ENCODE measurements at places on chromosomes 7 and 10.
A peak's percentile ranks its signal among the peaks of the same experiment; 100 is the strongest.

GRCh38 chr7:137074391-137075030, 206.1 kb downstream of the CHRM2 start:
- no peak for DNase-seq

DNA sequence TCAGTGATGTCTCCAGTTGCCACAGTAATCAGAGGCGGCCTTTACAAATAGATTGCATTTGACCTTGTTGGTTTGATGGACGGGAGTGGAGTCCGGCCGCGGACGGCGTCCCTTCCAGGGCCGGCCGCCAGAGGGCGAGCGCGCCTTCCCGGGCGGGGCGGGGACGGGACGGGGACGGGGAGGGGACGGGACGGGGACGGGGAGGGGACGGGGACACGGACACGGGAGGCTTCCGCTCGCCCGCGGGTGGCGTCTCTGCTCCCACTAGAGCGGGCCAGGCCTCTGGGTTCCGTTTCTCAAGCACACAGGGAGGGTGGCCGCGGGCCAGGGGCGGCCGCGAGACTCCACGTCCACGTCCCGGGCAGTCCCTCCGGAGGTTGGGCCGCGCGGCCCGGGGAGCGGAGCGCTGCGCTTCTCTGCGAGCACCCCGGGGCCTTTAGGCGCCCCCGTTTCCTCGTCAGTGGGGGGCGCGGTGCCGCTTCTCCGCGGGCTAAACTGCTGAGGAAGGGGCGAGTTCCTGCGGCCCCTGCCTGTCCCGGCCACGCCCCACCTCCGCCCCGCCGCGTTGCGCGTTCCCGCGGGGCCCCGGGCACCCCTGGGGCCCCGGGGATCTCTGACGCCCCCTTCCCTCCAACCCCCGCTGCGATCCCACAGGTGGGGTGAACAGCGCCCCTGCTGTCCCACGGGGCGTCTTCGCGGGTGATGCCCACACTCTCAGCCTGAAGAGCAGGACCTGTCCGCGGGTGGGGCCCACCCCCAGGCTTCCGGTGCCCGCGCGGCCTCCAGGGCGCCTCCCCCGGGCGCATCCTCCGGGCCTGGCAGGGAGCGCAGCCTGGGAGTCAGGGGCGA, 84.2 kb upstream of the MKI67 start:
- DNase-seq: no peak

- DNase-seq: peak; percentile 81
These were observed 25.8 kb downstream of the ACTA2 start for GRCh38 chr10:88926566-88927415.

DNA sequence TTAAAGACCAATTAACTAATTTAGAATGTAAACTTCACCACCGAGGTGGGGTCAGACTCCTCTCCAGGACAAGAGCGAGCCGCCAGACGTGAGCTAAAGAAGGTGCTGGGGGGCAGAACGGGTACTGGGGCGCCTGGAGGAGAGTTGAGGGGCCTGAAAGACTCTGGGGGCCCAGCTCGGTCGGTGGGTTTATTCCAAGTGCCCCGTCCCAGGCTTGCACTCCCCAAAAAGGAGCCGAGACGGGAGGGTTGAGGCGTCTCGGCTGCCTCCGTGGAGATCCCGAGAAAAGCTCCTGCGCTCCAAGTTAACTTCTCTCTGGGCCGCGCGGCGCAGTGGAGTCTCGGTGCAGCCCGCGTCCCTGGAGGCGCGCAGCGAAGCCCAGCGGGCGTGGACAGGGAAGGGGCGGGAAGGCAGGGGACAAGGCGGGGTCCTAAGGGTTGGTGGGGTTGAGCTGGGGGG, 553.3 kb downstream of the TFEC start:
- DNase-seq: no peak

DNA sequence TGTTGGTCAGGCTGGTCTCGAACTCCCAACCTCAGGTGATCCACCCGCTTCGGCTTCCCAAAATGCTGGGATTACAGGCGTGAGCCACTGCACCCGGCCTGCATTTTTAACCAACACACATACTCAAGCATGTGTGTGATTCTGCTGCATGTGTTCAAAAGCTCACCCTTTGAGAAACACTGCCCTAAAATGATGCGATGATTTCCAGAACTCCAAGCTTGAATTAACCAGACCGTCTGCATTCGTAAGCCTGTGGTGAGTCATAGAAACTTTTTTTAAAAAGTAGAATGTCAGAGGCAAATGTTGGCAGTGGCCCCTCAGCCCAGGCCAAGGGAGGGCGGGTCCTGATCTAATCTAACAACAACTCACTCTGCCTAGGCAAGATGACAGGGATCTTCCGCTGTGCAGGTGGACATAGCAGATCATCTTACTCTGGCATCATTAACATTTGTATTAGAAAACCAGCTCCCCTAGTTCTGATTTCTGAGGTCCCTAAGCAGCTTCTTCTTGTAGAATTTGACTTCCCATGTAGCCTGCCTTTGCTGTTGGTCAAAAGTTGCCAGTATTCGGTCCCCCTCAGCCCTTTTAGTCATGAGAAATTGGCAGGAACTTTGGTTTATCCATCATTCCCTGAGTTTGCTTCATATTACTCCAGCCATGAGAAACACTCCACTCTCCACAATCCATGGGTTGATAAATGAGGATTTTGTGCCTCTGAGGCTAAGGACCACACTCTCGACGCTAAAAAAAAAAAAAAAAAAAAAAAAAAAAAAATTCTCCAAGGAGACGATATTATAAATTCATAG, 190.4 kb downstream of the SKIDA1 start:
- DNase-seq: no peak

DNA sequence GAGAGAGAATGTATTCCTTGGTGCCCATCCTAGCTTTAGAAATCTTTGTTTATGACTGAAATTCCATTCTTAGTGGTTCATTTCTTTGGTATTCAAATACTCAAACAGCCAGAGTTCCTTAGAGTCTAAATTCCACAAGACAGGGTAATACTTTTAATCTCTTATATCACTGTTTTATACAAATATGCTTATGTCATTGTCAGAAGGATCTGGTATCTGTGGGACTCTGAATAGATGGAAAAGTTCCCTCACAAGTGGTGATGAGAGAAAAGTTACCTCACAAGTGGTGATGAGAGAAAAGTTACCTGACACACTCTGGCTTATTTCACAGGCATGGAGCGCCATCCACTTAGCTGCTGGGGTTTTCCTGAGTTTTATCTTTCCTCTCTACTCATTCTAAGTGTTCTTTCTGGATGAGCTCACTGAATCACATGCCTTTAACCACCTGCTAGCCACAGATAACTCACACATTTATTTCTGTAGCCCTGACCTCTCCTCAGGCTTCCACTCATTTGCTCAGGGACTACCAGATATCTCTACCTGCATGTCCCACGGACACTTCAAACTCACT, 784.0 kb downstream of the SUGCT start:
- no peak for DNase-seq

DNA sequence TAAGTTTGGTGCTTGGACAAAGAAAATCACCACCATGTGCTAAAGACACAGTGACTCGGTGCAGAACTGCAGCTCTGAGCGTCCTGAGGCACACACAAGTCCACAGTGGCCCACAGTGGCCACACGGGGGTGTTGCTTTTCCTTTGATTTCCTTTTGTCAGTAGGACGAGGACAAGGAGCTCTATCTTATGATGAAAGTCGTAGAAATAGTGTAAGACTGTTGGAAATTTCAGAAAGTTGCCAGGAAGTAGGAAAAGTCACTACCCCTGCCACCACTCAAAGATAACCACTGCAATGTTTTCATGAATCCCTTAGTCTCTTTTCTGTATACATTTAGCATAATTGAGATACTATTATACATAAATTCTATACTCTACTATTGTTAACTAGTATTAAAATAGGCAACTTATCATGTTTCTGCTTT, 146.0 kb downstream of the TNS3 start:
- peak; percentile 33 for DNase-seq
